ENCODE measurements at places on chromosomes 2 and 18.

DNA sequence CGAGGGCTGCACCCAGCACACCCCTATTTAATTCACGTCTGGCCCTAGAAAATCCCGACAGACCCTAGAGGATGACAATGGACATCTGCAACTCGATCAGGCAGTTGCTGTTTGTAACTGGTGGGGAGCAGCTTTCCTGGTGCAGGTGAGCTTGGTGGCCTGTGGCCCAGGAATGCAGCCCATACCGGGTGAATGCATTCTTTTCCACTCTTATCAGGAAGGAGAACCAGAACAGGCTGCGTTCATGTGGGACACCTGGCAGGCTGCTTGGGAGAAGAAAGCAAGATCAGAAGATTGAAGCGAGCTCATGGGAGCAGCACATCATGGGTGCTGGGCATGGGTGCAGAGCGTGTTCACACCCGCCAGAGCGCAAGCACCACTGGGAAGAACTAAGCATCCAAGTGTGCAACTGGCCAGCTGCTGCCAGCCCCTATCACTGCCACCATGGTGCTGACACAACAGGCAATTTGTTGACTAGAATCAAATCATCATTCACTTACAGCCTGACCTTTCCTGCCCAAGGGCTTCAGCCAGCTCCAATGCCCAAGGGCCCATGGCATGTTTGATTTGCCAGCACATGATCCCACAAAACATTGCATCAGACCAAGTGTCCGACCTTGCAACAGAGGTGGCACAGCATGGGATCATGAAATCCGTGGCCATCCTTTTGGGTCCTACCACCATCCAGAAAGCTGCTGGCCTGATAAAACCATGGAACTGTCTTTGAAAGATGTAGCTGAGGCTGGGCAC is 241.7 kb upstream of the ID2 start:
- DNase-seq, result no peak

DNA sequence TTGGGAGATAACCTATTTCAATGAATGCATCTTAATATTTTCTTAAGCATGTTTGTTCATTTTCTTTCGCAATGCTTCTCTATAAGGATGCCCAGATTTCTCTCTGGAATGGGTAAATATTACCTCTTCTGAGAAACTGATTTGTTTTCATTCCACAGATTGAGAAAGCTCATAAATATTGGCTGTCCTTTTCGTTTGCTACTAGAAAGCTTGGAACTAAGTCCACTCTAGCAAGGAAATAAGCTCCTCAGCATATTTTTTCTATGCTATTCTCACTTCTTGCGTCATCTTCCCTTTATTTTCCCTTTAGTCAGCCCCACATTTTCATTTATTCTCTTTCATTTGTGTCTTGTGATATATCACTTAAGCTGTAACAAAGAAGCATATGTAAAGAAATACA is 76.3 kb downstream of the ANTXR1 start:
- DNase-seq, result no peak

DNA sequence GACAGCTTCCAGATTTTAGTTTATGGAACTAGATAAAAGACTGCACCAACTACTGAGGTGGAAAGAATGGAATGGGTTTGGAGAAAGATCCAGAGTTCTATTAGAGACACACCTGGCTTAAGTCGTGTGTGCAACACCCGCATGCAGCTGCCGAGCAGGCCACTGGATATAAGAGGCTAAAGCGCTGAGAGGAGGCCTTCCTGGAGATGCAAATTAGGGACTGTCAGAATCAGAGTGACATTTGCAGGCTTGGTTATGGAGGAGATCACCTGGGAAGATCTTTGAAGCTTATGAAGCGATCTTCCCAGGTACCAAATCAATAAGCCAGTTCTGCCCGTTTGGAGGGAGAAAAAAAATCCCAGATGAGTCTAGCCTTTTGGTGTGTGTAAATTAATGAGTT is 30.4 kb upstream of the KLHL29 start:
- no peak for DNase-seq

DNA sequence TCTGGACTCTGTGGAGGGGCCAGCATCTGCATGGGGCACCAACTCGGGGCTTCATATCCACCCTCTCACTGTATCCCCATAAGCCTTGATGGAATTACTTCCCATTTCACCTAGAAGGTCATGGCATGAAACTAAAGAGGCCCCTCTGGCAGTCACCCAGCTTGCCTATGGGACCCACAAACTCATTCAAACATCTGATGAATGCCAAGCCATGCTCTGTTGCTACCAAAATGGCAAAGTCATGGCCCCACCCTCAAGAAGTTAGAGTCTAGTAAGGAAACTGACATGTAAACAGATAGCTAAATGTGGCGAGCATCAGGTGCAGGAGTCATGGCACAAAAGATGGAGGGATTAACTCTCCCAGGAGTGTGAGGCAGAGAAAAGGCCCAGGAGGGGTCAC is 14.5 kb downstream of the CYB5A start:
- DNase-seq, result no peak

DNA sequence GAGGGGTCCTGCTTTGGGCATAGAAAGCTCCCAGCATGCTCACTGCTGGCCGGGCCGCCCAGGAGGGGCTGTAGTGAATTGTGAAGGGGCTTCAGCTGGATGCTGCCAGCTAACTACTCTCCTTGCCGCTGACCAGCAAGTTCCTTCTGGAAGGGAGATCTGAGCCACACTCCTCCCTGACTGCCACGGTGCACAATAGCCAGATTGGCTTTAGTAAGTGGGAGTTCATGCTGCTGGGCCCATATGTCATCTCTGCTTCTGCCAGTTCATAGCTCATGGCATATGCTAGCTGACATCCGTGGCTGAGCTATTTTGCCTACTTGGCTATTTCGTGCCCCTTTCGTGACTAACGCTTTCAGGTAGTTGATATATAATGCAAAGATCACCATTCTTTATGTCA is 51.6 kb upstream of the ROCK2 start:
- DNase-seq, result peak; percentile 84

DNA sequence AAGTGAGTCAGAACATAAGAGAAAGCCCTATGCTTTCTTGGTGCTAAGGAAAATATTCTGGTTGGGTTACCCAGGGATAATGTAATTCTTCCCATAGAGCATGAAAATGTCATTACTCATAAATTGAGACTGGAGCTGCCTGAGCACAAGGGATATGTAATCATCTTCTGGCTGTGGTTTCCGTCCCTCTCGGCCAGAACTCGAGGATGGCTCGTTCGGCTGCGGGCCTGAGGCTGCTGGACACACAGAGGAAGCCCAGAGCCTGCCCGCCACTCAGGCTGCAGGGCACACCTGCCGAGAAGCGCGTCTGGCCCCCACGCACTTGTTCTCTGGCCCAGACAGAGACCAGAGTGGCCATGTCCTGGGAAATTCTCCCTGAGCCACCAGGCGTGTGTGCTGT is 104.9 kb downstream of the ASAP2 start:
- DNase-seq, result no peak

DNA sequence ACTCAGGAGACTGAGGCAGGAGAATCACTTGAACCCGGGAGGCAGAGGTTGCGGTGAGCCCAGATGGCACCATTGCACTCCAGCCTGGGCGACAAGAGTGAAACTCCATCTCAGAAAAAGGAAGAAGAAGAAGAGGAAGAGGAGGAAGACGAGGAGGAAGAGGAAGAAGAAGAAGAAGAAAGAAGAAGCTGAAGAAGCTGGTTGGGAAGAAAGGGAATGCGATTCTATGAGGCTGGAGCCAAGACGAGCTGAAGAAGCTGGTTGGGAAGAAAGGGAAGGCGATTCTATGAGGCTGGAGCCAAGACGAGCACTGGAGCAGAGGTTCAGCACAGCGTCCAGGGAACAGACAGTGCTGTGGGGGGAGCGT is 30.3 kb upstream of the TAF1B start:
- DNase-seq, result no peak

- no peak for DNase-seq
These were observed 78.9 kb upstream of the ZSWIM2 start for GRCh38 chr2:186927867-186928191.

DNA sequence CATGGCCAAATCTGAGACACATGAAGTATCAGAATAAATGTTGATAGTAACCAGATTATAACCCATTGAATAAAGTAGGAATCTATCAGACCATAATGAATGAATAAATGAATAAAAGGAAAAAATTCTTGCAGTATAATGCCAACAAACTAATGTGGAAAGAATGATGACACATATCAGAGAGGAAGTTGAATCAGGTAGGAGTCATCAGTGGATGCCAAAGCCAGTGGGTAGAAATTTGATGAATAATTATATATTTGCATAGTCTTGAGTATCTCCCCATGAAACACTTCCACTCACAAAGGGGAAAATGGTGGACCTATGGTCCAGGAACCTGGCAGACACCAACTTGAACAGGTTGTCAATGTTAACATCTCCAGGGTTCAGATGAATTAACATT is 68.6 kb downstream of the GALNT3 start:
- no peak for DNase-seq

- no peak for DNase-seq
These were observed 29.7 kb upstream of the PID1 start for GRCh38 chr2:229300790-229301189.

GRCh38 chr2:96533292-96534073 is 3.1 kb upstream of the ARID5A start:
- no peak for DNase-seq

GRCh38 chr18:60117321-60117720 is 217.5 kb downstream of the PMAIP1 start:
- no peak for DNase-seq

DNA sequence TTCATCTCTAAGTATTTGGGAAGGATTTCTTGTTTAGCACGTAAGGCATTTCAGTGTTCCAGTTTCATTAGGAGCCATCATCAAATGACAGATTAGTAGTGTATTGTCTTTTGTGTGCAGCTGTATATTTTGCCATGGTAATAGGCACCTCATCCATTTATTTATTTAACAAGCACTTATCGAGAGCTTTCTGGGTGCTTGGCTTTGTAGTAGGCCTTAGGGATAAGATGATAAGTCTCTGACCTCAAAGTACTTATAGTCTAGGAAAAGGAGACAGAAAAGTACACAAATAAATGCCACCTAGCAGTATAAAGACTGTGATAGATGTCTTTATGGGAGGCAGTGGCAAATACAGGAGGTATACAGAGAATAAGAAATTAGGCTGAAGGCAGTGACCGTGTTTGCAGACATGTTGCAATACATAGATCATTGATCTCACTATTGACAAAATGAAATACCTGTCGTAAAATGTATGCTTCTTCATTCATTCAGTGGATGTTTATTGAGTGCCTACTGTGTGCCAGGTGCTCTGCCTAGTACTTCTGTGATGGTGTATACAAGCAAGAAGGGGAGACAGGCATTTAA is 265.9 kb downstream of the SETBP1 start:
- no peak for DNase-seq

- no peak for DNase-seq
These were observed 584.8 kb downstream of the MBD2 start for GRCh38 chr18:53639687-53640086.

DNA sequence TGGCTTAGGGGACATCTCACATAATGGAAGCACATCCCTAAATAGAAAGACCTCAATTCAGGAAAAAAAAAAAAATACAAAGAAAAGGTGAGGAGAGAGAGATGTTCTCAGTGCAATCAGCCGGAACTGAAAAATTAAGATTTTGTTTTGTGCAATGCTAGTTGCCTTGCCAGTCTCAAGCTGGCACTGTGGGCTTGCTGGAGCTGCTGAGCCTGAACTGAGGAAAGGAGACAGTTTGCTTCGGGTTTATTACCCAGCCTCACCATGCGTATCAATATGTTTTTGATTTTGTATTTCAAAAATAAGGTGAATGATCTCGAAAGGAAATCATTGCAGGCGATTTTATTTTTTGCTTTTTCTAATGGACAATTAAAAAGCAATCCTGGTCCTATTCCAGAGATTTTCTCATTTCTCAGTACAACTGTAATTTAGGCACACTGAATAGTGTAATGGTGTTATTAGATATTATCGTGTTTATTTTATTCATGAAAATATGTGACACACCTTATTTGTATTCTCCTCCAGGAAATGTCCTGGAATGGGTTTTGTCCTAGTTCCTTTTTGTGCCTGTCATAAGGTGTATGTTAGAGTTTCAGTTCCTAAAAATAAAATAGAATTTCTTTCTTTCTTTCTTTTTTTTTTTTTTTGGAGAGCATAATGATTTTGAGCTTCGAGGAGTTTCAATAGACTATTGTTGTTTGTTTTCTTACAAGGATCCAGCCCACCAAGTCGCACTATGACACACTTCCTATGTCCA is 72.8 kb upstream of the ZEB2 start:
- DNase-seq, result no peak

DNA sequence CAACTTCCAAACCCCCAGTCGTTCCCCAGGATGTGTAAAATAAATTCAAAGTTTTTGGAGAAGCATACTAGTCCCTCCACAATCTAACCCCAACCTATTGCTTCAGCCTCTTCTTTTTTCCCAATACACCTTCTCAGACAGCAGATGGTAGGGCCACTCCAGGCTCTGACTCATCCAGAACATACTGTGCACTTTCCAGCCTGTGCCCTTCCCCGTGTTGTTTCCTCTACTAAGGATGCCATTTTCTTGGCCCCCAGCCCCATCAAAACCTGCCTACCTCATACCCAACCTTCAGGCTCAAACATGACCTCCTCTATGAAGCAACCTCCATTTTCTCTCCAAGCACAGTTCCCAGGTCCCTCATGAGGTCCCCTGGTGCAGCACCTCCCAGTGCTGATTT is 669.3 kb downstream of the BCL11A start:
- peak; percentile 45 for DNase-seq

DNA sequence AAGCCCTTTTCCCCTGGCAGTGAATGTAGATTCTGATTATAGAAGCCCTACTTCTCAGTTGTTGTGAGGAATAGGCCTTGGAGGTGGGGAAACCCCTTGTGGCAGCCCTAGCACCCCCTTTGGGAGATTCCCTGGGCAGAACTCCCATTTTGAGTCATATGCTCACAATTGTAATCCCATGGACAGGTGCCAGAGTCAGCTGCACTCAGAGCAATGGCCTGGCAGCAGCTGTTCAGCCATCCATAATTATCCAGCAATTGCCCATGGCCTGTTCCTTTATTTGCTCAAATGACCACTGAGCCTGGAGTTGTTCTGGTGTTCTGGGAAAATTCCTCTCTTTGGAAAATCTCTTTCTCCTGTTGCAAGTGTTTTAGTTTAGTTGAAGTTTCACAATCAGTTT is 71.7 kb downstream of the PTRHD1 start:
- DNase-seq, result peak; percentile 71

DNA sequence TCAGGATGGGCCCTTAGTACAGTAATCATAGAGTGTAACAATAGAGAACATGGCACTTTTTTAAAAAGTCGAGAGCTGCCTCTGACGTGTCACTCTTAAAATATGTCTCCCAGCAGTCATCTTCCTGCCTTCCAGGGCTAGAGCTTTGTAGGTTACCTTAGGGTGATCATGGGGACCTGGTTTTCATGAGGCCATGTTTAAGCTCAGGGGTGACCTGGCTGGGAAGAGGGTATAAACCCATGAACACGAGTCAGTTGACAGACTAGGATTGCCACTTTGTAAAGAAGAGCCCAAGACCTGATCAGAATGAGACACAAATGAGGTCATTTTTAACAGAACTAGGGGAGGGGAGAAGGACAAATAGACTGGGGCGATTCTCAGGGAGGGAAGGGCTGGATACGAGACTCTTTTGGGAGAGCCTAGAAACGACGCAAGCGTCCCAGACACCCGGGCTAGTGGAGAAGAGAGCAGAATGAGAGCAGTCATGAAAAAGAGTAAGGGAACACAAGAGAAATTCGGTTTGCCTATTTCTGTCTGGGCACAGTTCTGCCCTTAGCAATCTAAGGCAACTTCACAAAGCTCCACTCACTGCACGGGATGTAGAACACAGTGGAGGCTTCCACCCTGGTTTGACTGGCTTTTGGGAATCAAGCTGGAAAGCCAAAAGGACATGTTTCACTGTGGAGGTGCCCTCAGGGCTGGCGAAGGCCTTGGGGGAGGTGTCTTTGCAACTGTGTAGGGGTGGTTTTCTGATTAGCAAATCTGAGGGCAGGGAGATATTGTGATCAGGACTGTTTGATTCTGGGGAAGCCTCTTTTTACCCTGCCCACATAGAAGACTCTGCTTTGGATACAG is 1.8 kb upstream of the RAB31 start:
- no peak for DNase-seq
